Activated T-cell treated with anti-CD3 and anti-CD28 coated beads for 4 hours (primary cell): ENCODE measurements at places on chromosomes 4 and X.

DNA sequence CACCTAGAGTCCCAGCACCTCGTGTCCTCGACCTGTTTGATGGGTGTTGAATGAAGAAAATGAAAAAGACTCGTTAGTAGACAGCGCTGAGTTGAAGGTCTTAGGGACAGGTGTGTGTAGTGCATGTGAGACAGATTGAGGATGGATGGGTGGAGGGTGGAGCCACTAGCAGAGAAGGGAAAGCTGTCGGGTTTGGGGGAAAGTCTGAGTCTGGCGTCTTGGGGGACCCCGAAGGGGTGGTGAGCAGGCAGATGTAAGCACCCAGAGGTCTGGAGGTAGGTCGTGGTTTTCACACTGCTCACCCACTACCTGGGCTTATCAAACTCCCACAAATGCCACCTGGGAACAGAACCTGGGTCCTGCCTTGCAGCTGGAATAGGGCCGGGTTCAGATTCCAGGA is 16.0 kb downstream of the TMEM271 start:
- no peak for DNase-seq

DNA sequence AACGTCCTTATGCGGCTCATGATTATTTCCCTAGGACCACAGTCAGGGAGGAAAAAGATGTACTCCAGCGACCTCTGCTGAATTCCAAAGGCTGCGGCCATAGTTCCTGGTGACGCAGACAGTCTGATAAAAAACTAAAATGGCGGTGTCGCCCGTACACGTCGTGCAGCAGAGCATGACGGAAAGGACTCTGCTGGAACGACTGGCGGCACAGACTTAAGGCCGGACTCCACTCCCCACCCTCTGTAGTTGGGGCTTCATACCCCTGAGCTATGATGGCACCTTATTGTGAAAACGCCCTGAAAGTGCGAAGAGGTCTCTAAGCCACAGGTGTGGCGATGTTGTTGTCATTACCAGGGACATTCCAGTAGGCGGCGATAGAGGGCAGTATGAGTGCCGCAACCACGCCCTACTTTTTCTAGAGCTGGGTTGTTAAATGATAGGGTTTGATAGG is 90.0 kb upstream of the EDA2R start:
- DNase-seq = peak; percentile 15

DNA sequence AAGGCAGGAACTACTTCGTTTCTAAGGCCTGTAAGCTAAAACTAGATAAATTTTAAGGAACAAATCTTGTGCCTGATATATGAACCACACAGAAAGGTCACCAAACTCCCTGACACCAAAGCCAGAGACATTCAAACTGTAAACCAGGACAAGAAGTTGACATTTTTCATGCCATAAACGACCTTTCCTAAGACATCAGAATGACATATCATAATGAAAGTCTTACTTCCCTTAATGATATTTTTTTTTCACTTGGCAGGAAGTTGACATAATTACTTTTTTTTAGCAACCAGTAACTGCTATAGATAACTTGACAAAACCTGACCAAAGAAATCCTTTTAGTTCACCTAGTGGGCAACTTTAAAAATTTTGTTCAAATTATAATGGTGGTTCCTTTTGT is 231.5 kb upstream of the AGTR2 start:
- no peak for DNase-seq

GRCh38 chr4:21514022-21514694 is 434.4 kb downstream of the KCNIP4 start:
- no peak for DNase-seq

DNA sequence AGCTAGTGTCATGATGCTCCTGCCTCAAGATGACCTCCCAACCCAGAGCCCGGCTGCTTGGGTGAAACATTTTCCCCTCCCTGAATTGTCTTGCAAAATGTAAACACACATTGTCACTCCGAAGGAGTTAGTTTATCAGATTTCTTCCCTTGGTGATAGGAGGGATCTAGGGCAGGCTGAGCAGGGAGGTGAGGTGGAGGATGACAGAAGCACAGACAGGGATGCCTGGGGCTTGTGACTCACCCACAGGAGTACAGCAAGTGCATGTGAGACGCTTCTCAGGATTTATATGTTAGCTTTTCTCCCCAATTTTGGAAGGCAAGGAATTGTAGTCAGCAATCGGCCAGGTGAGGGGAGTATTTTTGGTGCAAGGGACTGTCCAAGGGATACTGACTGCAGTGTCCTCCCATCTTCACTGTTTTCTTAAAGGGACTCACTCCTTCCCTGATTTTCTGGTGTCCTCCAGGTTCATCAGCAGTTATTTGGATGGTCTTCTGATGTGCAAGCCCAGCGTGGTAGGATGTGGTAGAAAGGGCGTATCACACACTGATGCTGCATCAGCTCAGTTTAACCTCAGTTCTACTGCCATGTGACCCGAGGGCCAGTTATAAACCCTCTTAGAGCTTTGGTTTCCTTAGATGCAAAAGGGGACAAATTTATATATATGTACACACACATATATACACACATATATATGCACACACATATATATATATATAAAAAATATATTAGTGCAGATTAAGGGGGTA is 46.2 kb upstream of the IGFBP7 start:
- no peak for DNase-seq

DNA sequence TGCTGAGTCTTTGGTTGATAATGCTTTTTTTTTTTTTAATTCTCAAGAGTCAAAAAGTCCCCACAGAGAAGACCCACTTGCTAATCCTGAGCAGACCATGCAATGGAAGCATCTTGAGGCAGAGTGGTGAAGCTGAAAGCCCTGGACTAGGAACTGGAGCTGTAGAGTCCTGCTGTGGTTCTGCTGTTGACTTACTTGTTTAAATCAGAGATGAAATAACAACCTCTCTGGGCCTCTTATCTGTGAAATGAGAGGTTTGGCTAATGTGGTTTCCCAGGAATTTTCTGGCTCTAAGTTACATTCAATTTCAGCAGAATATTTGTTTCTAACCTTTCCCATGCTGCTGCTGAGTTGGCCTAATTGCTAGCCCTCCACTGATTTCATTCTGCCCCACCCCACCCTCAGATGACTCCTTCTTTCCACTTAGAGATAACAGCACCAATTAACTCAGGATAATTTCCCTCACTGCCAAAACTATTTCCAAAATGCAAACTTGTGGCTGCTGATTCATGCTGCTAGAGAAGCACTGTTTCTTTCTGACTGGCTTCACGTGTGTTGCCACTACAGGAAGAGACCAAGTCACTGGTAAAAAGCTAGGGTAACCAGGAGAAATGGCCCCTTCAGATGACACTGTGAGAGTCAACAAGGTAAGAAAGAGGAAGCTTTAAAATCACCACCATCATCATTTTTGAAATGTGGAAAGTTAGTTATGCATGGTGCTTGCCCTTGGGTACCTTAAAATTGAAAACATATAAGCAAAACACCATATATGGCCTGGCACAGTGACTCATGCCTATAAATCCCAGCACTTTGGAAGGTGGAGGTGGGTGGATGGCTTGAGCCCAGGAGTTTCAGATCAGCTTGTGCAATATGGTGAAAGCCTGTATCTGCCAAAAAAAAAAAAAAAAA is 326.4 kb downstream of the DCHS2 start:
- DNase-seq = no peak

GRCh38 chrX:18354369-18355223 is at the start of gene SCML2:
Gene SCML2 (minus strand): TSS chrX:18354688. CDS start chrX:18334071, 20,617 bp downstream.
- DNase-seq = peak; percentile 18

GRCh38 chrX:76253432-76253831 is 80.6 kb downstream of the PBDC1 start:
- DNase-seq = peak; percentile 17
